Neural progenitor cell (in vitro differentiated cells): ENCODE measurements at places on chromosomes 4 and X. TPM values are rescaled to one million over a fixed set of nuclear protein-coding genes. Genes with fewer than 3 reads are reported as not detected.

GRCh38 chrX:45888518-45888917 is 656.7 kb downstream of the ZNF674 start:
- DNase-seq: no peak

DNA sequence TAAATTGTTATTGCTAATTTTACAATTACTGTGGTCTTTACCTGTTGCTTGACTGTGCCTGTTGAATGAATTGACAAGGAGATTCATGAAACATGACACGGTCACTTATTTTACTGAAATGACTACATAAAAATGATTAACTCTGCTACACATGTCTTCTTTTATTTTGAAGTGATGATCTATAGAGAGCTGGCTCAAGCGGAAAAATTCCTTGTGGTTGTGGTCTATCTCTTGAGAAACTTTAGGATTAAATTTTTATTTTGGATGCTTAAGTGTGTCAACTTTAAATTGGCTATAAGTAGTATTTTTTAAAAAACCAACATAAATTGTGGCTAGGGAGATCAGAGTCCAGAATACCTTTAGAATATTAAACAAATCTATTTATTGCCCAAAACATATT is 131.8 kb upstream of the PITX2 start:
- no peak for DNase-seq

DNA sequence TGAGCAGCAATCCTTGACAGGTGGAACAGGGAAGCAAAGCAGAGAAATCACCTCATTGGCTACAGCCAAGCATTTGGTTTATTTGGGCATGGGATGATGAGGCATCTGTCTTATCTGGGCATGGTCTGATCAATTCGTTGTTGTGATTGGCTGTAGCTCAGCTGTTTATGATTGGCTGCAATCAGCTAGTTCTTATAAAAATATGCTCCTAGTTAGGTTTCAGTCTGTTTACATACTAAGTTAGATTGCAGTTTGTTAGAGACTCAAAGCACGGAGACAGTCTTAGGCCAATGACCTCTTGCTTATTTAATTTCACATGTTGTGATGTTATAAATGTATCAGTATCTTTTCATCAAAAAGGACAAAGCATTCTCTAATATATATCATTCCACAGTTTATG is 312.0 kb downstream of the PDGFC start:
- no peak for DNase-seq

Gene RPS6KA3
- 20.9 and 32.2 TPM in 2 replicates for total RNA-seq

Gene BANK1
- 0.19 and 0.28 TPM in 2 replicates for total RNA-seq

- no peak for DNase-seq
Measured at GRCh38 chrX:48782216-48782615, 4.2 kb upstream of the GATA1 start.

Gene UGT2B17
- total RNA-seq: not detected in 2 replicates

Gene USO1
- total RNA-seq: 80.4 and 114 TPM in 2 replicates

Gene AMTN
- not detected in 2 replicates for total RNA-seq

GRCh38 chrX:152988536-152989291 is 5.2 kb downstream of the PNMA5 start:
- DNase-seq: no peak

Gene LINC00632
- 12.0 and 13.7 TPM in 2 replicates for total RNA-seq

GRCh38 chrX:49029876-49030275 is 13.3 kb downstream of the TFE3 start:
- DNase-seq: no peak

- no peak for DNase-seq
Measured at GRCh38 chr4:26051240-26051639, 137.2 kb downstream of the SMIM20 start.

GRCh38 chrX:39507034-39507433 is 590.7 kb downstream of the BCOR start:
- DNase-seq: peak; percentile 55

DNA sequence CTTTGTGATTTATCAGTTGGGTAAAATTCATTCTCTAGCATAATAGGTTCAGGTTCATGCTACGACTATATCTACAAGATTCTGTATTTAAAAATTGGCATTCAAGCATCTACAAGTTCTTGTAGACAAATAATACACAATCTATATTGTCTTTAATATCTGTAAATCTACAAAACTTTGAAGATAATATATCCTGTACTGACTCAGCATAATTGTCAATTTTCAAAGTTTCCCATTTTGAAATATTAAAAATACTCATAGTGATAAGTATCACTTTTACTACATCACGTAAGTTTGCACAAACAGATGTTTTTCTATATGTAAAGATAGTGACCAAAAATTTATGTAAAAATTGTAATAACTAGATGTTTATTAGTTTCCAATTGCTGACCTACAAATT is 360.6 kb downstream of the FSTL5 start:
- no peak for DNase-seq

Gene FATE1
- total RNA-seq: not detected in 2 replicates

- no peak for DNase-seq
Measured at GRCh38 chrX:101057093-101057714, 5.3 kb upstream of the TRMT2B start.

DNA sequence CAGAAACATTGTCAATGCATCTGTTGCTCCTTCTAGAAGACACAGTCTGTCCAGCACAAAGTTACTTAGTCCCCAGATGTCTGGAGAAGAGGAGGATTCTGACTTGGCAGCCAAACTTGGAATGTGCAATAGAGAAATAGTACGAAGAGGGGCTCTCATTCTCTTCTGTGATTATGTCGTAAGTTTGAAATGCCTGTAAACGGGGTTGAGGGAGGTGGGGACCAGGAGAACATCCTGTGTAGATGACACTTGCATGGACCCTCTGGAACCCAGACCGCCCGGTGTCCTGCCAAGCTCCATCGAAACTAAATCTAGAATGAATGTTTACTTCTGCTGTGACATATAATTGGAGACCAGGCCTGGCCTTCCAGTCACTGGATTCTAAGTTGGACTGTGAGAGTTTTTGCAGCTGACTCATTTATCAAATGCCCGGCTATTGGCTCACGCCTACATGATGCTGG is 45.0 kb upstream of the MSANTD1 start:
- no peak for DNase-seq

GRCh38 chr4:54192811-54193210 is 36.3 kb upstream of the PDGFRA start:
- DNase-seq: no peak

GRCh38 chr4:28562913-28563312 is 1702.3 kb downstream of the STIM2 start:
- DNase-seq: no peak

Gene GUCY1A1
- total RNA-seq: 1.5 and 2.5 TPM in 2 replicates

GRCh38 chr4:39855909-39856512 is 121.7 kb downstream of the PDS5A start:
- DNase-seq: no peak

DNA sequence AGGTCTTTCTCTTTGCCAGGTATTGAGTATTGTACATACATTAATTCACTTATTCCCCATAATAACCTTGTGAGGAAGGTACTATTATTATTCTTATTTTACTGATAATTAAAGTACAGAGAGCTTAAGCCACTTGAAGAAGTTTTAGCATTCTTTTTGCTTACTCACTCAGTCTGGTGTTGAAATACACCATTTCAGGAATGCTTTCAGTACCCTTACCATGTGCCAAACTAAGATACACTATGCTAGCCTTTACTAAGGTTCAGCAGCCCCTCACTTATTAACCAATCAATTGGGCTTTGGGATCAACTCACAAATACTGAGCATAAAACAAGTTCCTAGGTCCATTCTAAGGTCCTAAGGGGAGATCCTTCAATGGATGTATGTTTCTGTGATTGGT is 179.0 kb upstream of the FGF13 start:
- no peak for DNase-seq

GRCh38 chr4:108532187-108532586 is 88.2 kb upstream of the RPL34 start:
- DNase-seq: no peak

Gene ELK1
- 16.6 and 28.9 TPM in 2 replicates for total RNA-seq

DNA sequence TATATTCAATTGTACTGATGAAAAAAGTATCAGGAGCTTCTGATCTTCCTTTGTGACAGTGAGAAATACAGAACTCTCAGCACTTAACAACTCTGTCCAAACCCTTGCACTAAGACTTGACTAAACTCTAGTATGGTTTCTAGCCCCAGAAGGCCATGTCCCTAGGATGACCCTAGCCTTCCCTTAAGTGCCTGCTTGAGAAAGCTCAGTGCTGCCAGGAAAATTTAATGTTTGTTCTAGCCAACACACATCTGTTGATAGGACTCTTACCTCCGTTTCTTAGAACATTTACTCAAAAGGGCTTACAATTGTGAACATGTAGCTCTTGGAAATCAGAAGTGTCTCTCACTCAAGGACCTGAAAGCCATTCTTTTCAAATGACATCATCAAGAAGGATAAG is 1055.2 kb upstream of the FTHL17 start:
- DNase-seq: no peak

DNA sequence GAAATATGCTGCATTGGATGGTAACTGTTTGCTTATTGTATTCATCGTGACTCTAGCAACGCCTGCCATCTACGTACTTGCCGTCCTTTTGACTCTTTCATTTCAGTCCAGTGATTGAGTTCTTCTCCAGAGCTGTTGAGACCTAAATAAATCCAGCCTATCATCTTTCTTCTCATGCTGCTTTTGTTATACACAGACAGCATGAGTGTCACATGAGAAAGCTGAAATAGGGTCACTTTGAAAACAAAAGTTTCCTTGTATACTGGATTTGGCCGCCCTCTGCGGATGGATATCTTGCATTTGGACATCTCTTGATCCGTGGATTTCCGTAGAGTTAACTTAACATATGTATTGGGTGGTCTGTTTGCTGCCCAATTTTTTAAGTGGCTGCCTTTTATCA is 67.2 kb downstream of the TMPRSS11F start:
- no peak for DNase-seq

Gene UGT2B28
- total RNA-seq: not detected in 2 replicates

GRCh38 chr4:89287945-89288344 is 19.7 kb downstream of the GPRIN3 start:
- DNase-seq: no peak

GRCh38 chr4:97104666-97105065 is 1038.6 kb downstream of the STPG2 start:
- DNase-seq: no peak

Gene NHSL2
- 3.9 and 4.0 TPM in 2 replicates for total RNA-seq

- DNase-seq: peak; percentile 28
Measured at GRCh38 chr4:97984545-97985131, 158.6 kb downstream of the STPG2 start.

Gene GPRASP2
- 39.0 and 44.0 TPM in 2 replicates for total RNA-seq

GRCh38 chr4:94285666-94286065 is 57.0 kb downstream of the HPGDS start:
- no peak for DNase-seq

Gene PCSK1N
- total RNA-seq: 2.4 TPM in 1 of 2 replicates, not detected in the other
